ENCODE measurements at places on chromosomes 12 and 14.

DNA sequence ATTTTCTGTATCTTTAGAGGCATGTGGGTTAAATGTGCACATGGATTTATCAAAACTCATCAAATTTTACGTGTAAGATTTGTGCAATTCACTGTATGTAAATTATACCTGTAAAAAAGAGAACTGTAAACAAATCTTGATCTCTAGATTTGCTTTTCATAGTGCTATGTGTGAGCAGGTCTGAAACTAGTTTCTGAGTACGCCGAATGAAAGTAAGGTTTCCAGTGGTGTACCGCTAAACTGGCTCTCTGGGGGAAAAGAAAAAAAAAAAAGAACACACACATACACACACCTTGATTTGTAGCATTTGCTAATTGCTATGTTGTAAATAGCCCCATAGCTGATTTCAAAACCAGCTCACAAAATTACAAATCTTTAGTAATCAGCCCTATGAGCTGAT, 8.6 kb upstream of the SLC41A2 start:
- DNase-seq: no peak

DNA sequence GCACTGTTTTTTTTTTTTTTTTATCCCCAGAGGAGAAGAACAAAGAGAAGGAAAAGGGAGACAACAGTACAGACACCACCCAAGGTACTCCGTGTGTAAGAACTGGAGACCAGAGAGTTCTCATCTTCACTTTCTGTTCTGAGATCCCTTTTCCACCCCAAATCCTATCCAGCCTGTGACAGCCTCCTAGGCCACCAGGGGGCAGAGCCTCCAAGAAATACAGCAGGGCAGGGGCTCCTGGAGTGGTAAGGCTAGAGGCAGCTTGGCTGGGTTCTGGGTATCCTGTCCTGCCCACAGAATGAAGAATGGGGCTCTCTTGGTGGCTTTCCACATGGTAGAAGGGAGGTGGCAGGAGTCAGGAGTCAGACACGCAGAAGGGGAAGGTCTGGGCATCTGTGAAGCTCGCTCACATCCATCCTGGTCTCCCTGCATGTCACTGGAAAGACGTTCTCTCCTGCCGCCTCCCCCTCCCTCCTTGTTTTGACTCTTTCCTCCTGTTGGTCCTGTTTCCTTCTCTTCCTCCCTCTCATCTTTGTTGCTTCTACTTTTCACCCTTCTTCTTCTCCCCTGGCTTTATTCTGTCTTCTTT, 12.0 kb downstream of the CLSTN3 start:
- no peak for DNase-seq

DNA sequence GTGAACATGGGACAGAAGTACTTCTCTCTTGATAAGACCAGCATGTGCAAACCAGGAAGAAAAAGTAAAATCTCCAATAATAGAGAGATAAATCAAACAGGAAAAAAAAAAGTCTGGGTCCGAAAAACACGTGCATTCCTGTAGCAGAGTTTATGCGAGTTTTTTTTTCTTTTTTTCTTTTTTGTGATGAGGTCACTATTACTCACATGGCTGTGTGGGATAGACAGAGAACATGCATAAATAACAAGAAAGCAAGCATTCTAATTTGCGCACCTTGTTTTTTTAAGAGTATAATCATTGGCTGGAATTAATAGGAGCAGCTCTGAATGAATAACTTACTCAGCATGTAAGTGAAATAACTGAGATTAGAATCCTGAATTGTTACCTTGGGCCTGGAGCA, 91.9 kb upstream of the CPM start:
- DNase-seq: no peak

- DNase-seq: no peak
These were observed 31.1 kb downstream of the BEGAIN start for GRCh38 chr14:100556140-100556475.

DNA sequence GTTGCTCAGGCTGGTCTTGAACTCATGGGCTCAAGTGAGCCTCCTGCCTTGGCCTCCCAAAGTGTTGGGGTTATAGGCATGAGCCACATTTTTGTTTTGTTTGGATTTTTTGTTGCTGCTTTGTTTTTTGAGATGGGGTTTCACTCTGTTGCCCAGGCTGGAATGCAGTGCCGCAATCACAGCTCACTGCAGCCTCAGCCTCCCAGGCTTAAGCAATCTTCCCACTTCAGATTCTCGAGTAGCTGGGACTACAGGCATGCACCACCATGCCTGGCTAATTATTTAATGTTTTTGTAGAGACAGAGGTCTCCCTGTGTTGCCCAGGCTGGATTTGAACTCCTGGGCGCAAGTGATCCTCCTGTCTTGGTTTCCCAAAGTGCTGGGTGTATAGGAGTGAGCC, 5.7 kb upstream of the PLEK2 start:
- DNase-seq: no peak

DNA sequence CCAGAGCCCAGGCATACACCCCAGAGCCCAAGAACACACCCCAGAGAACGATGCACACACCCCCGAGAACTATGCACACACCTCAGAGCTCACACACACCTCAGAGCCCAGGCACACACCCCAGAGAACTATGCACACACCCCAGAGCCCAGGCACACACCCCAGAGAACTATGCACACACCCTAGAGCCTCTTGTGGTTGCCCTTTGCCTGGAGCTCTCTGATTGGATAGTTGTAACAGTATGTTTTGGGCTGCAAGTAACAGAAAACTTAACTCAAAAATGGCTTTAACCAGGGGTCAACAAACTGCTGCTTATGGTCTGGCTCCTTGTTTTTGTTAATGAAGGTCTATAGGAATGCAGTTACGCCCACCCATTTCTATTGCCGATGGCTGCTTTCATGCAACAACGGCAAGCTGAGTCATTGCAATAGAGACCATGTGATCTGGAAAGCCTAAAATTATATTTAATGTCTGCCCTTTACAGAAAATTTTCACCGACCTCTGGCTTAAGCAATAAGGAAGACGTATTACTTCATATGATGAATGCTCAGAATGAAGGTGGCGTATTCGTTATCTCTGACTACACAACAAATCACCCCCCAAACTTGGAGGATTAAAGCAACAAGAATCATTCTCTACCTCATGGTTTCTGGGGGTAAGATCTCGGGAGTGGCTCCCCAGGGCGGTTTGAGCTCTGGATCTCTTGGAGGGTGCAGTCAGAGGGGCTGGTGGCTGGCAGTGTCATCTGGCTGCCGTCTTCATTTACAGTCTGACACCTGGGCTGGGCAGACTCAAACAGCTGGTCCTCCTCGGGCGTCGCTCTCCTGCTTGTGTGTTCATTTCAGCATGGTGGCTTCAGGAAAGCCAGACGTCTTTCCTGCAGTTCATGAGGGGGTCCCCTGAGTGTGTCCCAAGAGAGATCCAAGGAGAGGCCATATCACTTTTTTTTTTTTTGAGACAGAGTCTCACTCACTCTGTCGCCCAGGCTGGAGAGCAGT, 66.3 kb upstream of the NCOR2 start:
- DNase-seq: no peak

DNA sequence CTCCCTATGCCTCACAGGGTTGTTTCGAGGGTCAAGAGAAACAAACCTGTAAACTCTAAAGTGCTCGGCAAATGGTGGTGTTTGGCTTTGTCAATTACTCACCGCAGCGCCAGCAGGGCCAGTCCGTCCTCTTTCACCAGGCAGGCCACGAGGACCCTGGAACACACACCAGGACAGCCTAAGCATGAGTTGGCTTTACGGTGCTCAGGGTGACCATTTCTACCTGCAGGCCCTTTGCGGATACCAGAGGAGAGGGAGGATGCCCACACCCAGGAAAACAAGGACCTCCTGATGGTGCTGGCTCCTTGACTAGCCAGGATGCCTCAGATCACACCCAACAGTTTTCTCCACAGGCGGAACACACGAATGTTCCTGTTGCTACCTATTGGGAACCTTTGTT, 11.5 kb downstream of the COL2A1 start:
- no peak for DNase-seq

DNA sequence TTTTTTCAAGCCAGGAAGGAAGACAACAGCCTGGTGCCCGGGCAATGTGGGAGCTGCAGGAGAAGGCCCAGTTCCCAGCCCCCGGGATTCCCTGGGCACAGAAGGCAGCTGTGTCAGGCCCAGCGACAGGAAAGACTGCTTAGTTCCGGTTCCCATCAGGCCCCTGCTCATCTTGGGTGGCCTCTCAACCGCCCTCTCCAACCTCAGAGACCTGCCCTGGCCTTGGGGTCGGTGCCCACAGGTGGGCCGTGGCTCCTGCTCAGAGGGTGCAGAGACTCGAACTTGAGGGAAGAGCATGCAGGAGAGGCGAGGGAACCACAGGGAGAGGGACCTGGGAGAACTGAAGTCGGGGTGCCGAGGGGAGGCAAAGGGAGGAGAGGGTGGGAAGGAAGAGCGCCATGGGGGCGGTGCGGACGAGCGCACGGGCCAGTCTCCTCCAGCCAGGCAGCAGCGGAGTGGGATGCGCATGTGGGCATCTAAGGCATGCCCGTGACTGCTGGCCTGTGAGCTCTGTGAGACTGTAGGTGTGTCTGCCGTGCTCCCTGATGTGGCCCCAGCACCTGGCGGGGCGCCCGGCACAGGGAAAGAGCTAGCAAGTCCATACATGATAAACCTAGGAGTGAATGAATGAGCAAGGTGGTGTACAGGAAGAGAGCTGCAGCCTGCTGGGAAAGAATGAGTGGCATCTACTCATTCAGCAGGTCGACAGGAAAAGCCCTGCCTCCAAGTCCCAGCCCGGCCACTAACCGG, 42.7 kb downstream of the SSH1 start:
- no peak for DNase-seq

- no peak for DNase-seq
These were observed 178.6 kb downstream of the BCAT1 start for GRCh38 chr12:24770334-24770733.

DNA sequence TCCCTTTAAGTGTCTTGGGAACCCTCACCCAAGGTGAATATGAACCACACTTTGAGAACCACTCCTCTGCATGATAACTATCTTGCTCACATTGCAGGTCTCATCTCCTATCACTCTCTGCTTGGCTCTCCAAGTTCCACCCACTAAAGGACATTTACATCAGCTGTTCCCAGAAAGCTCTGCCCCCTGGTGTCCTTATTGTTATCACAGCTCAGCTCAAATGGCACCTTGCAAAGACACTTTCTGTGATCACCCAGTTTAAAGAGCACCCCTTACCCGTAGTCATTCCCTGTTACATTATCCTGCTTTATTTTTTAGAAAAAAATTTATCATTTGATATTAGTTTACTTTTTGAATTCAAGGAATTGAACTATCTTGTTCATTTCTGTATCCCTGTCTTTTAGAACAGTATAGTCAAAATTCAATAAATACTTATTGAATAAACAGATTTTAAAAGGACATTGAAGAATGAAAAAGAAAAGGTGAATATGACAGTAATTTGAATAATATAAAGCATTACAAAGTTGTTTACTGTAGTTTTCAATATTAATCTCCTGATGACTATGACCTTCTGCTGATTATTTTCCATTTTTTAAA, 20.5 kb upstream of the GUCY2C start:
- peak; percentile 16 for DNase-seq

GRCh38 chr12:111074965-111075364, 154.6 kb upstream of the MYL2 start:
- DNase-seq: no peak

DNA sequence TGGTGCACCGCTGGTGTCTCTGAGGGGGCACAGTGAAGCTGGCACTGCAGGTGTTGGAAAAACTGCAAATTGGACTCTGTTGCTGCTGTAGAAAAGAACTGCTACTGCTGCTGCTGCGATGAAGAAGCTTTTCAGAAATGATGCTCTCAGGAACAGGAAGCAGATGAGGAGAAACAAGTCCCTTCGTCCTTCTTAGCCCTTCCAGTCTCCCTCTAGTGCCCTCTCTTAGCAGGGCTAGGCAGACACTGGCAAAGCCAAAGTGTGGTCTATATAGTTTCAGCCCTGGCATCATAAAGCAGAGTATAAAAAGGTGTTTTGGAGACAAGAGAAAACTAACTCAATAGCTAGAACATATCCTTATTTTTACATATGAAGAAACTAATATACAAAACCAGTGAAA, 174.5 kb downstream of the MYRFL start:
- no peak for DNase-seq

- no peak for DNase-seq
These were observed 9.0 kb downstream of the SLC8B1 start for GRCh38 chr12:113325916-113326315.

DNA sequence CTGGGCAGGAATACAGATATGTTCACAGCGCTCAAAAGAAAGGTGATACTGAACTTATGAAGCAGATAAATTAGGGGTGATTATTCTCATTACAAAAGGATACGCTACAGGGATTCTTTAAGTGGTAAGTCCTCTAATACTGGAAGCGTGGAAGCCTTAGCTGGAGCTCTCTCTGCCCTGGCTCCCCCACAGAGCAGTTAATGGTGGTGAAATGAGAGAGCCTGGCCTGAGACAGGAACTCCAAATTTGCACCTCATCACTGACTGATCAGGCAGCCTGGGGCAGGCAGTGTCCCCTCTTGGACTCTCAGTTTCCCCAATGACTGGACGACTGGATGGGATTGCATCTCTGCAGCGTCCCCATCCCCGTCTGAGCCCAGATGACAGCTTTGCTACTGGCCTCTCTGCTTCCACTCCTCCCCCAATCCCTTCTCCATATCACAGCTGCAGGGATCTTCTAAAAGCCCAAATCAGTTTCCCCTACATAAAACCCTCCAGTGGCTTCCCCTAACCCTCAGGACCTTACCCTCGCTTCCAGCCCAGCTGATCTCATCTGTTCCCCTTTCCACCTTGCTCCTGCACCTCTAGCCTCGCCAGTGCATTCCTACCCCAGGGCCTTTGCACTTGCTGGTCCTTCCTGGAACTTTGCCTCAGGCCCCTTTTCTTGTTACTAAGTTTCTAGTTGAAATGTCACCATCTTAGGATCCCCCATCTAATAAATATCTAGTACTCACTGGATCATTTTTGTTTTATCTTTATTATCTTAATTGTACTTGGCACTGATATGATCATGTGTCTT, 171.7 kb upstream of the LHX5 start:
- no peak for DNase-seq

GRCh38 chr12:23830210-23830609, 119.3 kb downstream of the SOX5 start:
- DNase-seq: no peak

- no peak for DNase-seq
These were observed 62.3 kb downstream of the OTOGL start for GRCh38 chr12:80161612-80162011.

DNA sequence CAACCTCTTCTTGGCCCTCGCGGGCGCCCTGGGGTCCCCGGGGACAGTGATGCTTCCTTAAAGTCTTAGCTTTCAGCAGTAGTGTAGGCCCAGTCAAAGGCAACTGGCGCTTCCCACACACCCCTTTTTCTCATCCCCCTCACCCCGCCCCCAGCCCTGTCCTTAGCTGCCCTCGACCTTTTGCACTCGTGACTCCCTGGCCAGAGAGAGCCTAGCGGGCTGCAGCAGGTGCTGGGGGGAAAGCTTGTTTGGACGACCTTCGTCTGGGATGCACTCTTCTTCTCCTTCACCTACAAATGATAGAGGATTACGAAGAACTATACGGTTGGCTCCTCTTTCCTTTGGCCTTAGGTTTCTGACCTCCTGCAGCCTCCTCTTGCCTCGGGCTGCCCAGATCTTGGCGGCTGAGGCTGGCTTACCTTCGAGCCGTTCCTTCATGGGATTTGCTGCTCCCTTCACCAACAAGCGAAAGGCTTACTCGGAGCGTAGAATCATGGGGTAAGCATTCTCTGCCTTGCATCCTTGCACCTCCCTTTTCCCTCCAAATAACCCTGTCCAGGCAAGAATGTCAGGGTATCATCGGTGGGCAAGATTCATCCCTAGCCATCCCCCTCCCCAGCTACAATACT, 815 bp downstream of the COQ10A start:
- DNase-seq: no peak

Data from stimulated activated CD4-positive, alpha-beta T cell treated with anti-CD3 and anti-CD28 coated beads, Interleukin-1b, Interleukin-23, amount 100 ng/mL, for 1 hour (primary cell).